ENCODE measurements at places on chromosomes 3 and 15. TPM values are rescaled to one million over a fixed set of nuclear protein-coding genes. Genes with fewer than 3 reads are reported as not detected.
A peak's percentile ranks its signal among the peaks of the same experiment; 100 is the strongest.

The SI gene
- total RNA-seq, result not detected

The MYL3 gene
- total RNA-seq, result 3.6 TPM

The SUCLG2 gene
- total RNA-seq, result 33.6 TPM

The PODXL2 gene
- total RNA-seq, result 1.6 TPM

The STAC gene
- 16.0 TPM for total RNA-seq

The VPS13C gene
- 33.6 TPM for total RNA-seq

The CCDC13 gene
- total RNA-seq, result 2.1 TPM

The IL17RC gene
- 82.5 TPM for total RNA-seq

- H3K4me1 ChIP-seq, result peaks cover 4% of the 10 kb centered on the region
- H3K27me3 ChIP-seq, result no peaks in the 10 kb centered on the region
- no peaks in the 10 kb centered on the region for H3K36me3 ChIP-seq
- H3K27ac ChIP-seq, result peak overlapping the region; percentile 78
Observed at GRCh38 chr3:190077395-190078045, 43.2 kb downstream of the P3H2 start.

- no peaks in the 10 kb centered on the region for H3K27me3 ChIP-seq
- no peaks in the 10 kb centered on the region for H3K36me3 ChIP-seq
- H3K4me1 ChIP-seq, result no peaks in the 10 kb centered on the region
- no peak for DNase-seq
- no peak overlapping the region for H3K27ac ChIP-seq
Observed at GRCh38 chr3:146342989-146343388, 92.1 kb upstream of the PLSCR4 start.

- DNase-seq, result no peak
- H3K36me3 ChIP-seq, result no peaks in the 10 kb centered on the region
- no peak overlapping the region for H3K4me3 ChIP-seq
- no peaks in the 10 kb centered on the region for H3K4me1 ChIP-seq
- H3K27ac ChIP-seq, result no peak overlapping the region
Observed at GRCh38 chr3:140552898-140553297, 125.0 kb upstream of the TRIM42 start.

DNA sequence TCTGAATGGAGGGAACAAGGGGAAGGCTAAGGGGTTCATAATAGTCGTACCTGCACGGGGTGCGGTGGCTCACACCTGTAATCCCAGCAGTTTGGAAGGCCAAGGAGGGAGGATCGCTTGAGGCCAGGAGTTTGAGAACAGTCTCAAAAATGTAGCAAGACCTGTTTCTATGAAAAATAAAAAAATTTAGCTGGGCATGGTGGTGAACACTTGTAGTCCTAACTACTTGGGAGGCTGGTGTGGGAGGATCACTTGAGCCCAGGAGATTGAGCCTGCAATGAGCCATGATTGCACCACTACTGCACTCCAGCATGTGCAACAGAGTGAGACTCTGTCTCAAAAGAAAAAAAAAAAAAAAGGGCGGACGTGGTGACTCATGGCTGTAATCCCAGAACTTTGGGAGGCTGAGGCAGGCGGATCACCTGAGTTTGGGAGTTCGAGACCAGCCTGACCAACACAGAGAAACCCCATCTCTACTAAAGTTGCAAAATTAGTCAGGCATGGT, 17.9 kb upstream of the HDAC11 start:
- H3K27me3 ChIP-seq, result no peaks in the 10 kb centered on the region
- no peak for DNase-seq
- H3K4me3 ChIP-seq, result no peak overlapping the region
- no peaks in the 10 kb centered on the region for H3K4me1 ChIP-seq
- H3K27ac ChIP-seq, result no peak overlapping the region

- H3K4me1 ChIP-seq, result no peaks in the 10 kb centered on the region
- peaks cover 21% of the 10 kb centered on the region for H3K36me3 ChIP-seq
- no peak within 1 kb of the TSS for H3K27ac ChIP-seq
- no peaks in the 10 kb centered on the region for H3K27me3 ChIP-seq
Observed at GRCh38 chr3:10292505-10293419, at the start of gene GHRL. Gene GHRL (minus strand): TSS chr3:10292947. CDS start chr3:10290180, 2,767 bp downstream.

- H3K27me3 ChIP-seq, result no peaks in the 10 kb centered on the region
- DNase-seq, result peak; percentile 88
- H3K27ac ChIP-seq, result peak overlapping the region; percentile 27
- peaks cover 38% of the 10 kb centered on the region for H3K4me1 ChIP-seq
Observed at GRCh38 chr3:71201939-71202338, 381.6 kb downstream of the FOXP1 start.

- H3K27me3 ChIP-seq, result no peaks in the 10 kb centered on the region
- H3K36me3 ChIP-seq, result no peaks in the 10 kb centered on the region
- DNase-seq, result no peak
- no peak overlapping the region for H3K4me3 ChIP-seq
- no peaks in the 10 kb centered on the region for H3K4me1 ChIP-seq
- H3K27ac ChIP-seq, result no peak overlapping the region
Observed at GRCh38 chr3:132342183-132342582, 25.0 kb downstream of the ACP3 start.

- H3K36me3 ChIP-seq, result peaks cover 89% of the 10 kb centered on the region
- no peaks in the 10 kb centered on the region for H3K27me3 ChIP-seq
- no peak overlapping the region for H3K4me3 ChIP-seq
- no peak for DNase-seq
- no peak overlapping the region for H3K27ac ChIP-seq
Observed at GRCh38 chr3:139353920-139354556, 10.2 kb downstream of the MRPS22 start.

DNA sequence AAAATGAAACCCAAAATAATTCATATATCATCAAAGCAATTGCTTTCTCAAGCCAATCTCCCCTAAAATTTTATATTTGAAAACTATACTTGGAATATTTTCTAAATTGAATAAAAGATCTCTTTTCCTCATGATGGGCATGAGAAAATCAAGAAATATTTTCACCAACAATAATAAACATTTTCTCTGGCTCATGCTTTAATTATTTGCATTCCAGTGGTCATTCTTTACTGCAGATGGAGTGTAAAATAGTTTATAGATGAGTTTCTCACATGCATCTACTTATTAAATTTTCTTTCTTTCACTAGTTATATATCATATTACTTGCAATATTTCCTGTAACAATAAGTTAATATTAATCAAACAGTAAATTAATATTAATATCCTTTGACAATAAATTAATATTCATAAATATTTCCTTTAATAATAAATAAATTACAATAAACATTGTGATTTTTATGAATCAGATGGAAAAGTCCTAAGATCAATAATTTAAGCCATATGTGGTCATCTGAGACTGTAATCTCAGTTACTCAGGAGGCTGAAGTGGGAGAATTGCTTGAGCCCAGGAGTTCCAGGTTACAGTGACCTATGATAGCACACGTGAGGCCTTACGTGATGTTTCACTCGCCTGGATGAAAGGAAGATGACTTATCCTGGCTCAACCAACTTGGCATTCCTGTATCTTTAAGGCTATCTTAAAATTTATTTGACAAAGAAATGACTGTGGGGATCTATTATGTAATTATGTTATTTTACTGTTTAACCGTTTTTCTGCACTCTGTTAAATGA, 958.8 kb downstream of the ZPLD1 start:
- no peak overlapping the region for H3K4me3 ChIP-seq
- no peaks in the 10 kb centered on the region for H3K27me3 ChIP-seq
- no peaks in the 10 kb centered on the region for H3K36me3 ChIP-seq
- no peak for DNase-seq
- H3K4me1 ChIP-seq, result no peaks in the 10 kb centered on the region
- no peak overlapping the region for H3K27ac ChIP-seq

- no peaks in the 10 kb centered on the region for H3K4me1 ChIP-seq
- no peak overlapping the region for H3K27ac ChIP-seq
- DNase-seq, result no peak
- H3K4me3 ChIP-seq, result no peak overlapping the region
- peaks cover 12% of the 10 kb centered on the region for H3K36me3 ChIP-seq
Observed at GRCh38 chr3:67614195-67614594, 40.2 kb downstream of the SUCLG2 start.

DNA sequence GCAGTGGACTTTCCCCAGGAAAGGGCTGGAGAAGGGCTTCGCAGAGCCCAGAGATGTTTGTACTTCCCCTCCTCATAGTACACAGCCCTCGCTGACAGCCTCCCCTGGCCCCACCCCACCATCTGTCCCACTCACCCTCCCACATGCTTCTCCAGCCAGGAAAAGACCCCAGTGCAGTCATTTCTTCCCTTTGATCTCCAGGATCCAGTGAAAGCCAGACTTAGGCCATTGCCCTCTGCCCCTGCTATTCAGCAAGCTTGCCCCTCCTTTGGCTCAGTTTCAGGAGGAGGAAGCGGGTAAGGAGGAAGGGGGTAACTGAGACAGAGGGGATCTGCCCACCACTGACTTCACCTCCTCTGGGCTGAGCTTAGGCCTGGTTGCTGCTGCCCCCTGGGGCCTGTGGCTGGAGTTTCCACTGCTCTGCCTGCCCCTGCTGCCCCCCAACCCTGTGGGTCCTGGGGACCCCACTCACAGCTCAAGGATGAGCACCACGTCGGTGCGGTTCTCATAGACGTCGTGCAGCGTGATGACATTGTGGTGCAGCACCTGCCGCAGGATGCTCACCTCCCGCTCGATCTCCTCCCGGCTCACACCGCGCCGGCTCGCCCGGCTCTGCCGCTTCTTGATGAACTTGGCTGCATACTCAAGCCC, 63.1 kb downstream of the DAPK2 start:
- no peak overlapping the region for H3K4me3 ChIP-seq
- no peak overlapping the region for H3K27ac ChIP-seq
- no peak for DNase-seq
- peaks cover 3% of the 10 kb centered on the region for H3K4me1 ChIP-seq

GRCh38 chr3:112568642-112569041, 6.8 kb downstream of the SLC35A5 start:
- H3K27me3 ChIP-seq, result no peaks in the 10 kb centered on the region
- H3K27ac ChIP-seq, result no peak overlapping the region
- H3K4me1 ChIP-seq, result no peaks in the 10 kb centered on the region
- H3K4me3 ChIP-seq, result no peak overlapping the region

GRCh38 chr3:37198996-37199395, 24.6 kb upstream of the LRRFIP2 start:
- peaks cover 6% of the 10 kb centered on the region for H3K4me1 ChIP-seq
- no peak overlapping the region for H3K4me3 ChIP-seq
- H3K27me3 ChIP-seq, result no peaks in the 10 kb centered on the region
- H3K36me3 ChIP-seq, result no peaks in the 10 kb centered on the region

DNA sequence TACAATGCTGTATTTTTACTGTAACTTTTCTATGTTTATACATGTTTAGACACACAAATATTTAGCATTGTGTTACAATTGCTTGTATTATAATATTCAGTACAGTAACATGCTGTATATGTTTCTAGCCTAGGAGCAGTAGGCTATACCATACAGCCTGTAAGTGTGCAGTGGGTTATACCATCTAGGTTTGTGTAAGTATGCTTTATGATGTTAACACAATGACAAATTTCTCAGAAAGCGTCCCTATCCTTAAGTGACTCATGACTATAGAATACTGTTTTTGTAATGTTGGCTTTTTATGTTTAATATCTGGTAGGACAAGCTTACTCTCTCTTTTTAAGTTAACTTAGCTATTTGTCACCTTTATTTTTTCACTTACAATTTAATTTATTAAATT, 127.5 kb upstream of the THRB start:
- H3K36me3 ChIP-seq, result no peaks in the 10 kb centered on the region
- no peaks in the 10 kb centered on the region for H3K27me3 ChIP-seq
- no peak overlapping the region for H3K4me3 ChIP-seq

DNA sequence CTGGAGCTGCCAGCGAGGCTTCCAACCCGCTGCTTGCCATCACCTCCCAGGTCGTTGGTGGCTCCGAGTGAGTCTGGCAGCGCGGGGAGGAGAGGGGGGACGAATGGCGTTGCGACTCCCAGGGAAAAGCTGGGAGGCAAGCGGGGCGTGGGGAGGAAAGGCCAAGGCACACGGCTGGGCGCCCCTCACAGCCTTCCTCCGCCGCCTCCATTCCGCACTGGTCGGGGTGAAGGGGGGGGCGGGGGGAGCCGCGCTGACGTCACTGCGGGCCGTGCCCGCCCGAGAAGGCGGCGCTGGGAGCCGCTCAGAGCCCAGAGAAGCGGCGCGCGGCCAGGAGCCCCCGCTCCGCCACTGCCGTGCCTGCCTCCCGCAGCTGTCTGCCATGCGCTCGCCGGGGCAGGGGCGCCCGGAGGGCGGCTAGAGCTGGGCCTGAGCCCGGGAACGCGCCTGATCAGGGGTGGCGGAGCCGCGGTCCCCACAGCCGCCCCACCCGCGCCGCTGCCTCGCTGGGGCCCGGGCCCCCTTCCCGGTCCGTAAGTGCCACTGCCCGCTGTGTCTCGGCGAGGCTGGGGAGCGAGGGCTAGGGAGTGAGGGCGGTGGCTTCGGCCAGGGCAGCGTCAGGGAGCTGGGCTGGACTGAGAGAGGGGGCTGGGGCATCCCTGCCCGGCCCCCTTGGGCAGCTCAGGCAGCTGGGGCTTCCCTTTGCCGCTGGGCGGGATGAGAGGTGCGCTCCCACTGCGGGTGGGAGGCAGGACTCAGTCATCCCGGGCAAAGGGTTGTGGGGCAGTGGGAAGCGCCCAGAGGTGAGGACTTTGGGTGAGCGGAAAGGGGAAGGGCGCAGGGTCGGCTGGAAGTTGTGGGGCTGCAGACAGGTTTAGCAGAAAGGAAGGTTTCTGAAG, 27.8 kb upstream of the POLG start:
- H3K36me3 ChIP-seq, result no peaks in the 10 kb centered on the region
- no peak for DNase-seq
- peaks cover 3% of the 10 kb centered on the region for H3K4me1 ChIP-seq
- no peak overlapping the region for H3K4me3 ChIP-seq
